ENCODE measurements at places on chromosomes 5 and 9. TPM values are rescaled to one million over a fixed set of nuclear protein-coding genes. Genes with fewer than 3 reads are reported as not detected.

The SURF2 gene
- total RNA-seq = 22.2 TPM

GRCh38 chr5:72067682-72068470 is 39.4 kb upstream of the MAP1B start:
- no peak for DNase-seq

GRCh38 chr5:175681968-175682340 is 24.1 kb downstream of the HRH2 start:
- DNase-seq = no peak

- DNase-seq = no peak
Measured at GRCh38 chr5:77360381-77360780, 131.7 kb downstream of the WDR41 start.

DNA sequence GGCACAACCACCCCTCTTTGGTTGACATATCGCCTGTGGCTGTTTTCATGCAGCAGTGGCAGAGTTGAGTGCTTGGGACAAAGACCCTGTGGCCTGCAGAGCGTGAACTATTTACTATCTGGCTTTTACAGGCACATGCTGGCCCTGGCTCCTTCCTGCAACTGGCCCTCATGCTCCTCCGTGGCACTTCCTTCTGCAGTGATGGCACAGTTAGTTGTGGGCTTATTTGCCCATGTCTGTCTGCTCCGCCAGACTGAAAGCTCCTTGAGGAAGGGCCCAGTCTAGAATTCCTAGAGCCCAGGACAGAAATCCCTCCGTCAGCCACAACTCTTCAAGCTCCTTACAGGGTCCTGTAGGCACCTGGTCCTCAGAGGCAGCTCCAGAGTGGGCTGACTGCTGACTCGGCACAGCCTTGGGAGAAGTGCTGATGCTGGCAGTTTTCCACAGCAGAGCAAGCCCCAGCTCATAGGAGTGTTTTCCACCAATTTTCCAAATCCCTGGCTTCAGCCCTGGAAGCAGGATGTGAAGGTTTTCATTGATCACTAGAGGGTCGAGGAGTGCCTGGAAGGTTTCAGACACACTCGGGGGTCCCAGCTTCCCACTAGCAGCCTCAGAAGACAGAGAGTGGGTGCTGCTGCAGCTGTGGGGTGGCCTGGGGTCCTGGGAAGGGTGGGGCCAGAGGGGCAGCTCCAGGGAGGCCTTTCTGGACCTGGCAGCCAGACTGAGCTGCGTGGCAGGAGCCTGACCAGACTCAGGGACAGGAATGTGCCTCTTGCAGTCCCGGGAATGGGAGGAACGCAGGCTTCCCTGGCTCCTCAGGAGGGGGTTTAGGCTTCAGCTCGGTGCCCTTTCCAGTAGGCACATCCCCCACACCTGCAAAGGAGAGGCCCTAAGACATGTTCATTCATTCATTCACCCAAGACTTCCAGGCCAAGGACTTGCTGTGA is 56.5 kb upstream of the ANGPTL2 start:
- no peak for DNase-seq

The CERCAM gene
- 48.2 TPM for total RNA-seq

DNA sequence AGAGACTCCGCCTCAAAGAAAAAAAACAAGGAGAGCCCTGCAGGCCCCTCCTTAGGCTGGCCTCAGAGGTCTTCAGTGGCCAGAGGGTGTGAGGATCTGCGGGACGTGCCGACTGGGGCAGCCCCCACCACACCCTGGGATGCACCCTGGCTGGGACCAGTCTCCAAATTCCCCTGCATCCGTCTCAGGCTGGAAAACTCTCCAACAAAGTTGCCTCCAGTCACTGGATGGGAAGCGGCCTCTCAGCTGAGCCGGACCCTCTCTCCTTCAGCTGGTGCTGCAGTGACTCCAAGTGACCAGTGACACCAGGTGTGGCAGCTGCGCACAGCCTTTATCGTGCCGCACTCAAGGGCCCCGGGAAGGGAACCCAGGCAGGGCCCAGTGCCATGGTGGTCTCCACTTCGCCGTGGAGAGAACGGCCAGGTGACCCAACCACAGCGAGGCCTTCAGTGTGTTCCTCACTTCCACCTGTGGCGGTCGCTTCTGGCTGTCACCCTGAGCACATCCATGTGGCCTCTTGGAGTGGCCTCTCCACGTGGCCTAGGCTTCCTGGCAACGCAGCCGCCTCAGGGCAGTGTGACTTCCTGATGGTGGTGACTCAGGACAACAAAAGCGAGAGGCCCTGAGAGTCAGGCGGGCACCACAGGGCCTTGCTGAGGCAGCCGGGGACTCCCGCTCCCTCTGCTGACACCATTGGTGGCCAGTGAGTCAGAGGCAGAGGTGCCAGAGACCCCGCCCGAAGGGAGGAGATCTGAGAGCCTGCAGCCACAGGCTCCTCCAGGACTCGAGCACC is 19.3 kb upstream of the CAMSAP1 start:
- DNase-seq = no peak

- no peak for DNase-seq
Measured at GRCh38 chr5:67283988-67284487, 87.4 kb upstream of the CD180 start.

DNA sequence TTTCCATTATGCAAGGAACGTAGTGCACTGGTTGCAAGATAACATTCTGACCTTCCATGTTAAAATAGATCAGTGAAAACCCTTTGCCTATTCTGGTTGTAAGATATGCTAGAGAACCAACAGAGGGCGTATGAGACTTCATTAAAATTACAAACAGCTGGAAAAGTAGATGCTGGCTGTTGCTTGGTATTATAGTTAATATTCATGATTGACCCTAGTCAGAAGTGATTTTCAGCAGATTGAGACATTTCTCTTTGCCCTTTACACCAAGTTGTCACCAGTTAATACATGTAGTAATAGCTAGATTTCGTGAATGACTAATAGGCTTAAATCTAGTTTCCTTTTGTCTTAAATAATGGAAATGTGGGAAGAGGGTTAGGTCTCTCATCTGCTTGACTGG is 13.8 kb upstream of the FGF18 start:
- no peak for DNase-seq

The ZFYVE16 gene
- 43.2 TPM for total RNA-seq

The TSSK1B gene
- 0.44 TPM for total RNA-seq

GRCh38 chr9:89744255-89744648 is 139.4 kb downstream of the GADD45G start:
- DNase-seq = no peak

The COL5A1 gene
- total RNA-seq = 78.3 TPM

DNA sequence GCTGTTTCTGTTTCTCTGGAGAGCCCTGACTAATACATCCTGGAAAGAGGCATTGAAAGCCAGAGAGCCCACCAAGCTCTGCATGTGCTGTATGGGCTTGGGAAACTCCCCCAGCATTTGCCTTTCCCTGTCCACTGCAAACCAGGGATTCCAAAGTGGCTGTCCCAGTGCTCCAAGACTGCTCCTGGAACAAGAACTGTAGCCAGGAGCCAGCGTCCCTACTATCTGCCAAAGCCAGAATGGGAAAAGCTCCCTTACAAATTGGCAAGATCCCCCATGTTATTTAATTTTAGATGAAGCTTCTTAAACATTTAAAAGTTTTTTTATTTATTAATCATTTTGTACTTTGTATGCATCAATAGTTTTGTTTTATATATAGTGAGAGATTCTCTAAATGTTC is 263.2 kb downstream of the GABRB2 start:
- DNase-seq = no peak

The RETREG1 gene
- 81.0 TPM for total RNA-seq

GRCh38 chr5:41122459-41122858 is 51.3 kb upstream of the MROH2B start:
- no peak for DNase-seq

The LAMC3 gene
- total RNA-seq = not detected

The GMCL2 gene
- not detected for total RNA-seq

DNA sequence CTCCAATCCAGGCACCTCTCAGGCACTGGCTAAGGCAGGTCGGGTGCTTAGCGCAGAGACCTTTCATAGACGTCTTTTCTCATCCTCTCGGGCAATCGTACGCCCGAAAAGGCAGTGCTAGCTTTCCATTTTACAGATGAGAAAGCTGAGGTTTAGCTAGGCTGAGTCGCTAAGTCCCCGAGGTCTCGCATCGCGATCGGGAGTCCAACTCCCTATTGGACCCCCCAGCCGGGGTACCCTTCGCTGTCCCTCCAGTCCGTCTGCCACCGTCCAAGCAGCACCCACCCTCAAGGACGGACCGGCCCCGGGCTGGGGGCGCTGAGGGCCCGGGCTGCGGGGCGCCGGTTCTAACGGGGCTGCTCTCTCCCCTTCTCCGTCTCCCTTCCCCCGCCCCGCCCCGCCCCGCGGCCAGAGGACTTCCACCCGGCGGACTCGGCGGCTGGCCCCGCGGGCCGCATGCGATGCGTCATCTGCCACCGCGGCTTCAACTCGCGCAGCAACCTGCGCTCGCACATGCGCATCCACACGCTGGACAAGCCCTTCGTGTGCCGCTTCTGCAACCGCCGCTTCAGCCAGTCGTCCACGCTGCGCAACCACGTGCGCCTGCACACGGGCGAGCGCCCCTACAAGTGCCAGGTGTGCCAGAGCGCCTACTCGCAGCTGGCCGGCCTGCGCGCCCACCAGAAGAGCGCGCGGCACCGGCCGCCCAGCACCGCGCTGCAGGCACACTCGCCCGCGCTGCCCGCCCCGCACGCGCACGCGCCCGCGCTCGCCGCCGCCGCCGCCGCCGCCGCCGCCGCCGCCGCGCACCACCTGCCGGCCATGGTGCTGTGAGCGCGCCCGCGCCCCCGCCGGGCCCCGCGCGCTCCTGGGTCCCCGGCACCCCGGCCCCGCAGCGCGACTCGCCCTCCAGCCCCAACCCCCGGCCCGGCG is 12.5 kb upstream of the EXOSC2 start:
- no peak for DNase-seq

The SLC6A18 gene
- not detected for total RNA-seq

- DNase-seq = no peak
Measured at GRCh38 chr5:170655476-170655875, 128.0 kb upstream of the GABRP start.

The GFI1B gene
- total RNA-seq = not detected

The PCDHA11 gene
- total RNA-seq = 0.84 TPM

The GPR150 gene
- 3.0 TPM for total RNA-seq

DNA sequence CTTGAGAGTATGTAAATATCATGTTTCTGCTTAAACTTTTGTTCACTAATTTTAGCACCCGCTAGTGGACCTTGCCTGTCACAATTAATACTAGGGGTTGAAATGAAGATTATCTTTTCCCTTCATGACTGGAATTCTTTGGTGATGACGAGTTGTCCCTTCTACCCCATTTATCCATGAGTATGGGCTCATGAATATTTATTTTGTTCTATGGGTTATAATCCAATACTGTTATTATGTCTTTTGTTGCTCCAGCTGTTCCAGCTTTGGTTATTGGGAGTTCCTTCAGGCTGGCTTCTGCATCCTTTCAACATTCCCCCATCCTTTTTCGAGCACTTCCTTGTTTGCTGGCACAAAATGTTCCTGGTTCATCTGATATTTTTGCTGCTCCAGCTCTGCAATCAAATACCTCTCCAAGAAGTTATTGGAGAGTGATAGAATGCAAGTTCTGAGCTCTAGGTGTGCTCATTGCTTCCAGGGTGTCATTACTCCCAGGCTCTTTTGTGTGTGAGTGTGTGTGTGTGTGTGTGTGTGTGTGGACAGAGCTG is 19.7 kb upstream of the ARHGEF28 start:
- DNase-seq = no peak

The PCDHB4 gene
- total RNA-seq = 15.1 TPM
